ENCODE measurements at places on chromosomes 13 and 19.
A peak's percentile ranks its signal among the peaks of the same experiment; 100 is the strongest.

GRCh38 chr19:425056-425455 lies 16.1 kb upstream of the C2CD4C start:
- no peak for DNase-seq

DNA sequence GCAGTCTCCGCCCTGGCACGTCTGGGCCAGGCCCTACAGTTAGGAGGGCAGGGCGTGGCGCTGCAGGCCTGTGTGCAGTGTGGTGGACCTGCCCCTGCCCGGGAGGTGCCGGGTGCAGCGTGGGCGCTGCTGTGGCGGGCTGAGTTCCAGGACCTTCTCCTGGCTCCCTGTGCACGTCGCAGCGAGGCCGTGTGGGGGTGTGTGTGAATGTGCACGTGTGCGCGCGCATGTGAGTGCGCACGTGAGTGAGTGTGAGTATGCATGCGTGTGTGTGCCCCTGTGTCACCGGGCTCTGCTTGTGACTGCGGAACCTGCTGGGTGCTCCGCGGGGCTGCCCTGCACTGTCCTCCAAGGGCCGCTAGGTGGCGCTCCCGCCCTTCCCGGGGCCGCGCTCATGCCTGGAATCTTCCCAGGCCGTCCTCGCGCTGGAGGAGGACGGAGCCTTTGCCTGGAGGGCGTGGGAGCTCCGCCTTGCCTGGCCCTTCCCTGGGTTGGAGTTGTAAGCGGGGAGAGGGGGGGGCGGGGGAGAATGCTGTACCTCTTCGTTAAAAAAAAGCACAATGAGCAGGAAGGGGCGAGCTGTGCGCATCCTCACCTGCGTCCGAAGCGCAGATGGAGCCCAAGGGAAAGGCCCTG lies 79.3 kb downstream of the KDM4B start:
- DNase-seq, result peak; percentile 53

GRCh38 chr13:23672616-23673015 lies 102.4 kb downstream of the TNFRSF19 start:
- no peak for DNase-seq

DNA sequence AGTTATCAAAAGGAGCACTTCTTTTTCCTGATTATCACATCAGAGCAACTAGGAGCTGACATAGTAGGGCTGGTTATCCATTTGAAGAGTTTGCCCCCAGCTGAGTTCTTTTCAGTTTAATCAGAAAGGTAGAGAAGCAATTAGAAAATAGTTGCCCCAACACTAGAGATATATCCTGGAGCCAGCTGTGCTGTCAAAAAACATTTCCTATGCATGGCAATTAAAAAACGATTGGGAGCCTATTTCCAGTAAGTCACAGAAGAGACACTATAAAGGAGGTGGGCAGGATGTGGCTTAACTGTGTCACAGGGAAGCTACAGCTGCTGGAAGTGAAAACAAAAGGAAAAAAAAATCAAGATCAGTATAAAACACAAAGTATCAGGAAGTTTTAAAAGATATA lies 155.7 kb upstream of the SLITRK1 start:
- DNase-seq, result no peak

DNA sequence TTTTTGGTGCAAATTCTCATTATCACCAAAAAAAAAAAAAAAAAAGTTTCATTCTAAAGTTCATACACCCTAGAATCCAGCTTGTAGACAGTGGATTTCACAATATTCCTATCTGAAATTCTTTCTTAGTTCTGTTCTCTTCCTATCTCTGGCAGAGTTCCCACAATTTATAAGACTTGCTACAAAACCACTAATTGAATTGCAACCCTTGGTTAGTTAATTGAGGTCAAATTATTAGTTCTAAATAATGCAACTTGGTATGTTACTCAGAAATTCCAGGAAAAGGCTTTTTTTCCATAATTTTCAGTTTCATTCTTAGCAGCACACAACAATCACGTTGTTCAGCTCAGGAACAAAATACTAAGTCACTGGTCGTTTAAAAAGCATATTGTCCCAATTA lies 58.5 kb downstream of the SPATA13 start:
- DNase-seq, result no peak

GRCh38 chr19:31969016-31969415 lies 376.4 kb upstream of the ZNF507 start:
- DNase-seq, result no peak

DNA sequence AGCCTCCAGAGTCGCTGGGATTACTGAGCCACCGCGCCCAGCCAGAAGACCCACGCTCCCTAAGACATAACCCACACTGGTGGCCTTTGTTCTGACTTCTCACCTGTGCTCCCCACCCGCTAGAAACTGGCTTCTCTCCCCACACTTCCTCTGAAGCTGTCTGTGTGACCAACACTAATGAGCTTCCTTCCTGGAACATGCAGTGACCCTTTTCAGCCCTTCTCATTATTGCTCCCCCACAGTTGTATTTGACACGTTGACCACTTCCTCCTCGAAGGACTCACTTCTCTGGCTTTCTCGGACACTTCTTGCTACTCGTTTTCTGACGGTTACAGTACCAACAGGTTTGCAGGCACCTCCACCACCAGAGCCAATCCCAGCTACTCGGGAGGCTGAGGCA lies 10.9 kb downstream of the NCR1 start:
- DNase-seq, result no peak

DNA sequence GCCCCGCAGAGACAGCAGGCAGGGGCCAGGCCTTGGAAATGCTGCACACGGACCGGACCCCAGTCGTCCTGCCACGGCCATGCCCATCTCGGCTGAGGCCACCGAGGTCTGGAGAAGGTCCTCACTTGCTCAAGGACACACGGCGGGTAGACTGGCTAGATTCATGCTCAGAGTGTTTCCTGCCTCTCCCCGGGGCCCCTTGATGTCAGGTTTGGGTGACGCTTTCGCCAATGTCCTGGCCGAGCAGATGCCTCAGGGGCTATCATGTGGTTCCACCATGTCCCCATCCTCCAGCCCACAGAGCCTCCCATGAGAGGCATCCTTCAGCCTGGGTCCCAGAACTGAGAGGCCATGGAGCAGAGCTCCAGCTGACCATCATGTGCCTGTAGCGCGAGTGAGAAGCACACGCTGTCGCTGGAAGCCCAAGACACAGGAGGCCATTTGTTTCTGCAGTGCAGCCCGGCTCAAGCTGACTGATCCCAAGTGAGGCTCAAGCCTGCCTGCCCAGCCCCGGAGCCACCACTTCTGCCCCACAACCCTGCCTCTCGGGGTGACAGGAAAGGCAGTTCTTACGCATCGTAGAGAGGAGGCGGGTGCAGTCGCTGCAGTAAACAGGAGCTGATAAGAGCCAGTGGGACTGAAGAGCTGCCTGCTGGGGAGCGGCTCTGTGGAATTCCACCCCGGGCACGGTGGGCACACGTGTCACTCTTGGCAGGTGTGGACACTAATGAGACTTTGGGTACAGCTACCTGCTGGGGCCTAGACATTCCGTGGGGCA lies 53.9 kb upstream of the GAS6 start:
- DNase-seq, result no peak

DNA sequence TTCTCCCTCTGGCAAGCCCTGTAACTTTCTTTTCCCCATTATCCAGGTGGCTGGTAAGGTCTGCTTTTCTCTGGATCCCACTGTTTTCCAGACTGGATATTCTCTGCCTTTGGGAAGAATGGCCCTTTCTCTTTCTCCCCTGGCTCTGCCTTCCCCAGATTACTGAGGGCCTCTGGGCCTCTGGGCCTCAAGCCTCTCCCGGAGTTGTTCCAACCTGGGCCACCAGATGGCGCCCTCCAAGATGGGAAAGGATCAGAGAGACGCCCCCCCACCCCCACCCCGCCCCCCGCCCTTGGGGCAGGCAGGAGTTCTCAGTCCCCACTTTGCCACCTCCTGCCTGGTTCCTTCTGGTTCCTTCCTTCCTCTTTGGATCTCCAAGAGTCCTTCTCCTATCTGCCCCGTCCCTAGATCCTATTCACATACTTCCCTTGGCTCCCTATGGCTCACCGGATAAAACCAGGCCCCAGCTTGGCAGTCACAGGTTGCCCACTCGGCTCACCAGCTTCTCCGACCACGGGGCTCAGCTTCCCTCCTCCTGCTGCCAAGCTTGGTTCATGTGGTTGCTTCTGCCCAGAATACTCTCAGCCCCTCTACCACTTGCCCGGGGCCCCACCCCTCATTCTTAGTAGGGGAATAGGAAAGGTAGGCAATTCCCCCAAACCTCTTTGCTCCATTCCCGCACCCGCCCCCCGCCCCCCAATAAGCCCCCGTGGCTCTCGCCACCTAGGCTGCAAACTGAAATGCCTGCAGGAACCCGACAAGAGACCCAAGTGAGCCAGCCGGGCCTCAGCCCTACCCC lies 13.1 kb downstream of the EPS8L1 start:
- DNase-seq, result peak; percentile 81

- no peak for DNase-seq
These were observed 2.1 kb downstream of the RNF126 start for GRCh38 chr19:660793-661426.

DNA sequence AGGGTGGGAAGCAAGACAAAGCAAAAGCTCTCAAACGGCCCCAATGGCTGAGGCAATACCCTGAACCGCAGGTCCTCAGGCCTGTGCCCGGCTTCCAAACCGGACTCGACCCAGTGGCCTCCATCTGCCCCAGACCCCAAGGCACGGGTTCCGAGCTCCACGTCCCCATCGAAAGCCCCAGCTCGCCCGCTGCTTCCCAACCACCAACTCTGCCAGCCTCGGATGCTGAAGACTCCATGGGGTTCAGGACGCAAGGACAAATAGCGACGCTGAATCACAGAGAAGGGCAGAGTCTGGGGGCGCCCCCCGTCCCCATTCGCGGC lies 559 bp downstream of the POLR2E start:
- DNase-seq, result no peak

- no peak for DNase-seq
These were observed 146.3 kb downstream of the GPC5 start for GRCh38 chr13:91544723-91545122.

DNA sequence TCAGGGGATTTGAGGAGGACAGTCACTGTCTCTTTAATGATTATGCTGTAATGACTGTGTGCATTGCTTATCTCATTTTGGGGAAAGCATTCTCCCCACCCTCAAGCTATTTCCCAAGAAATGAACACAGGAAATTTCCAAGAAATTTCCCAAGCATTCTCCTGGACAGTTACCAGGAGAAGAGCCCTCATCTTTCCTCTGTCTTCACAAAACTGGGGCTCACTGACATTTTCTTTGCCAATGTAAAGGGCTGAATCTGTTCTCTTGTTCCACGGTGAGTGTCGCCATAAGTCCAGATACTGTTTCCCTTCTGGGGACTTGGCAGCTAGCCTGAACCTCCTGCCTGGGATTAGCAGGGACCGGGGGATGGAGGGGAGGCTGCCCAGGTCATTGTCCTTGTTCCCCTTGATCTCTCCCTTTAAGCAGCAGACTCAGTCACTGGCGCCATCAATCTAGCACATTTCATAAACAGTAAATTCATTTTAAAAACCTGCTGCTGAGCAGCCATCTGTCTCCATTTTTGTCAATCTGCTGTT lies 172.8 kb downstream of the DNAJC15 start:
- DNase-seq, result no peak

DNA sequence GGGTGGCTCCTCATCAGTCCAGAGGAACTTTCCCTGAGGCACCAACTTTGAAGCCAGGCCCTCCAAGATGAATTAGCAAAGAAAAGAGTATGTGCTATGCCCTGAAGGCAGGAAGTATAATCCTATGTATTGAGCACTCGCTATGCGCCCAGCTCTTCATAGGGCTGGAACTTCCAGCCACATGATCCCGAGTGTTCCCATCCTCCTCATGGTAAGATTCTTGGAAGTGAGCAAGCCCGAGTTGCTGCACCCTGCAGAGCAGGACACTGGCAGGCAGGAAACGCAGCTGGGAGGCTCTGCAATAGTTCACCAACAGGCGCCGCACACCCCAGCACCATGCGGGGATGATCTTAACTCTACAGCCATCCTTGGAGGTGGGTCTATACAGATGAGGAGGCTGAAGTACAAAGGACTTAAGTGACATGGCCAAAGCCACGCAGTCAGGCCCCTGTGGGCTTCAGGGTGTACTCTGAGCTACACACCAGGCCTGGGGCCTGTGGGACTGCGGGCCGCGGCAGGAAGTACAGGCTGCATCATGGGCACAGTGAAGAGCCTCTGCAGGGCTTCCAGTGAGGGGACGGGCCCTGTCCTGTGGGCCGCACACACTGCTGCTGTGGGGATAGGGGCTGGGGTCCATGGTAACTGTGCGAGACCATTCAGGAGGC lies 25.1 kb downstream of the C19orf47 start:
- no peak for DNase-seq

GRCh38 chr19:49710372-49710951 lies 19.5 kb downstream of the CPT1C start:
- no peak for DNase-seq

DNA sequence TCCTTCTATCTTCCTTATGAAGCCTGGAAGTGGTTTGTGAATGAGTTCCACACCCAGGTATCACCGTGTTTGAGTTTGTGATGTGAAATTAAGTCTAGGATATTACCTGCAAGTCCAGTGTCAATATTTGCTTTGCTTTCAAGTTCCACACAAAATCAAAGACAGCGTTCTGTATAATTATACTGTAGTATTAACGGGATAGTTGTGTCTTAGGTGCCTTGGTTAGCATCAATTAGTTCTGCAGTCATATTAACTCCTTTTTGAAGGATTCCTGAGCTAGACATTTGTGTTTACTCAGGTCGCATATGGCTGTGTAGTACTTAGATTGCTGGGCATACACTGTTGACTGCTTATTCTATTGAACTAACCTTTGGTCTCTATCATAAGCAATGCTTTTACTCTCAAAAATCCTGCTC lies 54.4 kb downstream of the ERCC5 start:
- no peak for DNase-seq
